ENCODE measurements at places on chromosomes 12 and 14. TPM values are rescaled to one million over a fixed set of nuclear protein-coding genes. Genes with fewer than 3 reads are reported as not detected.

DNA sequence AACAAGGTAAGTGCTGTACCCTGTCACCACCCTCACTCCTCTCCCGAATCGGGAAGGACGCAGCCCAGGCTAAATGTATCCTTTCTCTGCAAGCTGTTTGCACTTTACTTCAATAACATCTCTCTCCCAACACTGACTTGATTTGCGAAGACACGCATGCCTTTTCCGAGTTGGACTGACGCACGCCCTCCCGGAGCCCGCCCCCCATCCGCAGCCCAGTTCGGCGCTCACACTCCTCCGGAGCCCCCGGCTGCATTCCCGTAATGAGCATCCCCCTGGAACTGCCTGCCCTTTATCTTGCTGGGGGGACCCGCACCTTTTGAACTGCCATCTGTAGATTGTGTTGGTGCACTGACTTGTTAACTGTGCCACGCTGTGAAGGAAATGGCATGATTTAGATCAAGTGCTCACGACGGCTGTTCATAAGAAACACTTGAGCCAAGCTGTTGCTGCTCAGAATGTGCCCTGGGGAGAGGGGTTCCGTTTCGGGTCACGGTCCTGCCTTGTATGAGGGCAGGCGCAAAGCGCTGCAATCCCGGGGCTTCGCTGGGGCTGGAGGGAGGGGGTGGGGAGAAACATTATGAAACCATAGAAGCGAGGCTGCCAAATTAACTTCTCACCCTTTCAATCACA is 176.6 kb upstream of the CDKN3 start:
- DNase-seq = no peak

DNA sequence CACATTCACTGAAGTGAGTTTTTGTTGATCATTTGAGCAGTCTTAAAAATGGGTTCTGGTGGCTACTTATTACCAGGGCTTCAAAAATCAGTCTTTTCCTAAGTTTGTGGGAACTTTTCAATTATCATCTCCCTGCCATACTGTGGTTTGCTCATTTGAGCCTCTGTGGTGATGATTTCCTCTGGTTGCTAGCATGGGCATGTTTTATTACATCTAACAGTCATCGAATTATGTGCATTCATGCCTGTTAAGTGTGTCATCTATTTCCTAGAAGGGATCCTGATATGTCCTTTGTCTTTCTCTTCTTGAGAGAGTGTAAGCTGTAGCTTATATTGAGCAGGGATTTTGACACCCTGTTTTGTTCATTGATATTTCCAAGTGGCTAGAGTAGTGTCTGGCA is 116.8 kb downstream of the WIF1 start:
- peak; percentile 16 for DNase-seq

GRCh38 chr14:60327447-60328331 is 78.7 kb downstream of the PPM1A start:
- peak; percentile 7 for DNase-seq

- DNase-seq = no peak
These were observed 120.4 kb downstream of the ADCK1 start for GRCh38 chr14:77920312-77920711.

- DNase-seq = no peak
These were observed 6.0 kb downstream of the LRTM2 start for GRCh38 chr12:1826401-1826800.

- DNase-seq = no peak
These were observed 47.3 kb downstream of the PRKAB1 start for GRCh38 chr12:119715268-119715620.

- DNase-seq = no peak
These were observed at the start of gene MDGA2 for GRCh38 chr14:47675466-47676314. Gene MDGA2 (minus strand): TSS chr14:47675605.

GRCh38 chr14:90451443-90451842 is 54.6 kb downstream of the CALM1 start:
- no peak for DNase-seq

DNA sequence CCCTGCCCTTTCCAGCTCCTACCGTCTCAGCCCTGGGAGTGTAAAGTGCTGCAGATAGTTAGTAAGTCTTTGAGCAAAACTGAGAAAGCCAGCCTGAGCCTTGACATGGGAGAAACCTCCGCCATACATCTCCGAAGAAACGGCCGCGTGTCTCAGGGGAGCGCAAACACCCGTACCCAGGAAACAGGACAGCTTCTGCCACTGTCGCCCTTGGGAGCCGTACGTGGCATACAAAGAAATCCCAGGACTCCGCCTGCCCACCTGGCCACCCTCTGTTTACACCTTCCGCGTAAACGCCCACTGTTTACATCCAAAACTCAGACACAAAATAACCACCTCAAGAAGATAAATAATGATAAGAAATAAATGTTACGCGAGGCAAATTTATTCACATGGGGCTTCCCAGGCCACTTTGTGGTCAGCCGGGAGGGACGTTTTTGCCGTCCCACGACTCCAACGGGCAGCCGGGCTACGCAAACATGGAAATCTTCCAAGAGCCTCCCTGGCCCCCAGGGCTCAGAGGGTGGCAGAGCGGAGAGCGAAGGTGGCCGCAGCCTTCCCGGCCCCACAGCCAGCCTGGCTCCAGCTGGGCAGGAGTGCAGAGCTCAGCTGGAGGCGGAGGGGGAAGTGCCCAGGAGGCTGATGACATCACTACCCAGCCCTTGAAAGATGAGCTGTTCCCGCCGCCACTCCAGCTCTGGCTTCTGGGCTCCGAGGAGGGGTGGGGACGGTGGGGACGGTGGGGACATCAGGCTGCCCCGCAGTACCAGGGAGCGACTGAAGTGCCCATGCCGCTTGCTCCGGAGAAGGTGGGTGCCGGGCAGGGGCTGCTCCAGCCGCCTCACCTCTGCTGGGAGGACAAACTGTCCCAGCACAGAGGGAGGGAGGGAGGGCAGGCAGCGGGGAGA is at the start of gene BDKRB2:
BDKRB2 (plus strand) TSS at position 689 of the 908 bp plus-strand sequence. CDS start 32,269 bp downstream, outside the sequence.
- peak; percentile 83 for DNase-seq

- DNase-seq = no peak
These were observed 148.6 kb upstream of the FOXN3 start for GRCh38 chr14:89565607-89566006.

GRCh38 chr14:51566831-51567582 is 84.7 kb upstream of the FRMD6 start:
- DNase-seq = no peak

GRCh38 chr12:131375261-131375971 is 335.5 kb upstream of the SFSWAP start:
- DNase-seq = no peak

DNA sequence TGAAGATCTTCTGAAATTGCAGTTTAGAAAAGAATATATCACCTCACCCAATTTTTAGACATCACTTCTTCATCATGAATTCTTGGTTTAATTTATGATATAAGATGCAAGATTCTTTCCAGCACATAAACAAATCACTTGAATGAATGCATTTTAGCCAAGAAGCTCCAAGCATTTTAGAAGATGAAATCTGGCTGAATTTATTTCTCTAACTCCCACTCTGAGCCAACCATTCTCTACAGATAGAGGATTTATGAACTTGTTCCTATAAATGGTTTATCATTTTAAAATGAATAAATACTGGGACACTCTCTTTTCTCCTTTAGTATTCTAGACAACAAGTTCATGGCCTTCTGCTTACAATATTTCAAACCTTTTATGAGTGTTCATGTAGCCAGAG is 71.7 kb downstream of the GRIP1 start:
- no peak for DNase-seq

DNA sequence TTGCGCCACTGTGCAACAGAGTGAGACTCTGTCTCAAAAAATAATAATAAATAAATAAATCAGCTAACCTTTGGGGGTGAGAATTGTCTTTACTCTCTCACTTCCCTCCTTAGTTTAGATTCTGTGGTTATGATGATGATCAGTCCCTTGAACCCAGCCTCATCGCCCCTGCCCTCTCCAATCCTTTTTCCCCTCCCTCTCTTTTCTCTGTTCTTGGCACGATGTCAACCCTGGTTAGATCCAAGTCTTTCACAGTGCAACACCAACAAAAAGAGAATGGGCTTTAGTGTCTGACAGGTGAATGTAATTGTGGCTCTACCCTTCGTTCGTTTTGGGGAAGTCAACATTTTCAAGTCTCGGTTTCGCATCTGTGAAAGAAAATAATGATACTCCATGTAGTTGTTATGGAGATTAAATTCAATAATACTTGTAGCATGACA is 59.0 kb downstream of the NTN4 start:
- no peak for DNase-seq

DNA sequence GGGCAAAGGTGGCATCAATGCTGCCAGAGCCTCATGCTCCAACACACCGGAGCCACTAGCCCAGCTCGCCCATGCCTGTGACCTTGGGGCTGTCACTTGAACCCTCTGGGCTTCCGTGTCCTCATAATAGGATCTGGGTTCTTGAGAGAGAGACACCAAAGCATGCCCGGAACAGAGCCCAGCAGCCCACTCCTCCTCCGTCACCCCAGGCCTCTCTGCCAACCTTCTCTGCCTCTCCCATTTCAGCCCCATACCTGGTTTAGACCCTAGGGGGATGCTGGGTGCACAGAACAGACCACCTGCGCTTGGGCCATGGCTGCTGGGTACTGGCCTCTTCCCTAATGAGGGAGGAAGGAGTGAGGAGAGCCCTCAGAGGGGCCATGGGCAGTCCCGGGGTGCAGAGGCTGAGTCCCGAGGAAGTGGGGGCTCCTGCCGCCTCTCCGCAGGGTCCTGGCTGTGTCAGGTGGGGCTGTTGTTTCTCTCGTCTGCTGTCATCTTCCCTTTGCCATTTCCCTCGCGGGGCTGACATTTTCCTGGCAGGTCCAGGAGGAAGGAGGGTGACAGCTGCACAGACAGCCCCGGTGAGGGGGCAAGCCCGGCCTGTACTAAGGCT is 172.4 kb upstream of the RTL1 start:
- DNase-seq = no peak

GIT2 gene
- 43.3 TPM for total RNA-seq

CLEC4D gene
- total RNA-seq = not detected

KDM5A gene
- 51.0 TPM for total RNA-seq

SLC10A1 gene
- total RNA-seq = not detected

RHOJ gene
- 6.6 TPM for total RNA-seq

SIX1 gene
- 25.0 TPM for total RNA-seq

DPPA3 gene
- total RNA-seq = not detected

AACS gene
- 20.4 TPM for total RNA-seq

IL23A gene
- total RNA-seq = not detected
